ENCODE measurements at places on chromosomes 1 and 21.

- DNase-seq, result no peak
These were observed 88.0 kb downstream of the XCL2 start for GRCh38 chr1:168455764-168456163.

GRCh38 chr1:180213401-180214170 is 16.5 kb upstream of the LHX4 start:
- DNase-seq, result no peak

DNA sequence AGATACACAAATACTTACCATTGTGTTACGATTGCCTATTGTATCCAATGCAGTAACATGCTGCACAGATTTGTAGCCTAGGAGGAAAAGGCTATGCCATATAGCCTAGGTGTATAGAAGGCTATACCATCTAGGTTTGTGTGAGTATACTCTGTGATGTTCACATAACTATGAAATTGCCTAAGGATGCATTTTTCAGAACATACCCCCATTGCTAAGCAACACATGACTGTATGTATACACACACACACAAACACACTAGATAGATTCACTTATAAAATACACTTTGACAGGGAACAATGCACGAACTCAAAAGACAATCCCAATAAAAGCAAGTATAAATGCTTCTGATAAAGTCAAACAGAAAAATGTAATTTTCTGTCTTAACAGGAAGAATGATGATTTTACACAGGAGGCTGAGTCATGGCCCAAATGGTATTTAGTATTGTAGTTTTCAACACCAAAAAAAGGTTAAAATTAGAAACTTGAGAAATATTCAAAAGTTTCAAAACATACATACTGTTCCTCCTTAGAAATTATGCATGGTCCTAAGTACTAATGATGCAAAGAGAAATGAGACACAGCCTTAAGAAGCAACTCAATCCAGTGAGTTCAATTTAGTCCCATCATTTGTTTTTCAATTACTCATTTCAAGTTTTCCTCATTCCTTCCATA is 12.2 kb downstream of the FH start:
- DNase-seq, result no peak

DNA sequence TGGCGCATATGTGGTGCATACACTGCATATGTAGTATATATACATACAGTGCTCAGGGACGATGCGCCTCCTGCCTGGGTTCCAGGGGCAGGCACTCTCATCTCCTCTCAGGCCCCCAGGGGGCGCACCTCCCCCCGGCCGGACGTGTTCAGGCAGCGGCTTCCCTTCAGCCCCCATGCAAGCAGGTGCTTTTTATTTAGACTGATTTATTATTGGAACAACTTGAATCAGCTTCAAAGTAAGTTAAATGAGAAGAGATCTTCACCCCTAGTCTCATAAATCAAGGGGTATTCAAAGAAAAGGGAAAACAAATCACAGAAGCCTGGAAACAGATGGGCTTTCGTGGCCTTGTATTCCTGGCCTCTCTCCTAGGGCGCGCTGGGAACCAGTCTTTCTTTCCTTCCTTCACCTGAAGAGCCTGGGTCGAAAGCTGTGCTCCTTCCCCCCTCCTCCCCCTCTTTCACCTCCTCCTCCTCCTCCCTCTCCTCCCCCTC is 64.6 kb downstream of the UBIAD1 start:
- DNase-seq, result no peak

DNA sequence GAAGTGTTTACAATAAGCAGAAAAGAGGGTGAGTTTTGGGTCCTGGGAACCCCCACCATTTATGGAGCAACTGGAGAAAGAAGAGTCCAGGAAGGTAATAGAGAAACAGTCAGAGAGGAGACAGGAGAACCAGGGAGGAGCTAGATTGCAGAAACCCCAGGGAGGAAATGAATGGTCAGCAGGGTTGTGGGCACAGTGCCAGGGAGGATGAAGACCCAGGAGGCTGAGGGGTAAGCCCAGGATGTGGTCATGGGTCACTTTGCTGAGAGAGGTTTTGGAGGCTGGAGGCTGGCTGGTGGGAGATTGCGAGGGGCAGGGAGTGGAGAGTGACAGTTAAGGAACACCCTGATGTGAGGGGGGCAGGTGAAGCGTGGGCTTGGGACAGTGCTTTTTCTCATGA is 169.9 kb upstream of the CSF3R start:
- DNase-seq, result no peak

DNA sequence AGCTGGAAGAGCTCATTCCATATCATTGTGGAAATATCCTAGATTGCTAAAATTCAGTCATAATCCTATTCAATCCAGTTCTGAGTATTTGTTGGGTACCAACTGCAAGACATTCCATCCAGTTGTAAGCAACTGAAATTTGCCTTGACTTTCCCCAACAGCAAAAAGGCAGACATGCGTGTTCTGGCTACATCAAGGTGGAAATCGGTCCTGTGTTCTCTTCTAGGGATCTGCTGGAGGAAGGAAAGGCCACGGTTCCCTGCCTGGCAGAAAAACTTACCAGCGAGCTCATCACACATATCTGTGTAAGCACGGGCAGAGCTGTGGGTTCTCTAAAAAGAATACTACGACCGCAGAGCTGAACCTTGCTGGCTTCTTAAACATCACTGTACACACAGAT is 17.5 kb downstream of the MX1 start:
- no peak for DNase-seq

GRCh38 chr1:230197644-230198567 is 130.9 kb downstream of the GALNT2 start:
- no peak for DNase-seq

- DNase-seq, result no peak
These were observed 35.4 kb upstream of the BCL10 start for GRCh38 chr1:85311818-85312217.

- DNase-seq, result no peak
These were observed at the start of gene GJC2 for GRCh38 chr1:228149406-228150119. Gene GJC2 (plus strand): TSS chr1:228149930. CDS start chr1:228157759, 7,829 bp downstream.

- DNase-seq, result no peak
These were observed 6.3 kb downstream of the SLAMF1 start for GRCh38 chr1:160640359-160641123.

- no peak for DNase-seq
These were observed 32.3 kb downstream of the PCAT6 start for GRCh38 chr1:202843081-202843480.

DNA sequence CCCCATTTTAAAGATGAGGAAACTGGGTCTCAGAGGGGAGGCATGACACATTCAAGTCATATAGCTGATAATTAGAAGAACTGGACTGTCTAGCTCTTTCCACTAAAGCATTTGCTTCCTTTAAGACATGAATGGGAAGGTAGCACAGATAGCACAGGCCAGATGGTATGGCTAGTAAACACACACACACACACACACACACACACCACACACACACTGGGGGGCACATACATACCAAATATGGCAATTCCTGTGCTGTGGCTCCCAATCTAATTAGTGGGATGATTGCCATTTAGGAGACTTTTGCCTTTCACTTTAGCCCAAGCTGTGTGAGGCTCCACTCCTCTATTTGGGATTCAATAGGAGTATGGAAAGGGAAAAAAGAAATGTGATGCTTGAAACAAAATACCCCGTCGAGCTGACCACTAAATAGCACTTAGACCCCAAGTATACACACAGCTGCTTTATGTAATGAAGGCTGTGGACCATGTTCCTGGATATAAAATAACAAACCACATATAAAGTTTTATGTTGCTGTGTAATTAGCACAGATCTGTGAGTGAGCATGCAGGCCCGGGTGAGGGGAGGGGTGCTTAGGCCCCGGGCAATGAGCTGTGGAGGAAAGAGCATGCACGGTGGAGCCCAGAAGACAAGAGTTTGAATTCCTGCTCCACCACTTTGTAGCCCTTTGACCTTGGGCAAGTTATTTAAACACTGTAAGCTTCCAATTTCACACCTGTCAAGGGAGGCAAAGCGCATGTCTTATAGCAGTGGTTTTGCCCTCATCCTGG is 6.8 kb upstream of the TRABD2B start:
- DNase-seq, result no peak

DNA sequence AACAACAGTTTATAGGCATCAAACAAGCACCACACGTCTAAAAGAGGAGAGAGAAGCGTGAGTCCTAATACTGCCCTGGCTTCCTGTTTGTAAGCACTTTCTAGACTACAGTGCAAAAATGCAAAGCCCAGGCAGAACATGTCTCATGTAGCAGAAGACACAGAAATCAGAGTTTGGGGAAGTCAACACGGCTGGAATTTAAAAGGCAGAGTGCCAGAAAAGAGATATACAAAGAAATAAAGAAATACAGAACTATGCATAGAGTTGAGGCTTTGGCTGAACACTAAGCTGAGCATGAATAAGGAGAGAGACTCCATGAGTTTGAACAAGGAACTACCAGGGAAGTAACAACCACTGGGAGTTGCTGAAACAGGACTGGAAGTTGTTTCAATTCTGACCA is 566.6 kb upstream of the NR5A2 start:
- DNase-seq, result no peak

GRCh38 chr1:233664253-233664652 is 50.3 kb downstream of the KCNK1 start:
- DNase-seq, result no peak

DNA sequence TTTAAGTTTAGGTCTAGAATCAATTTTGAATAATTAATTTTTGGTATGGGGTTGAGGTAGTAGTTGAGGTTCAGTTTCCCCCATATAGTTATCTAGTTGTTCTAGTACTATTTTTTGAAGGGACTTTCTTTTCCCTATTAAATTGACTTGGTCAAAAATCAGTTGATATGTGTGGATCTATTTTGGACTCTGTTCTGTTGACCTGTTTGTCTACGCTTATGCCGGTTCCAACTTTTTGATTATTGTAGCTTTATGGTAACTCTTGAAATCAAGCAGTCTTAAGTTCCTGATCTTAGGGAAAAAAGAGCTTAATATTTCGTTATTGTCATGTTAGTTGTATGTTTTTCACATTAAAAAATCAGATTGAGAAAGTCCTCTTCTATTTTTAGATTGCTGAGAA is 60.7 kb downstream of the FOXD2 start:
- no peak for DNase-seq

- no peak for DNase-seq
These were observed 17.9 kb downstream of the TMEM200B start for GRCh38 chr1:29105822-29106221.

Data from posterior cingulate gyrus (tissue), 11 donors.